ENCODE measurements at places on chromosomes 1 and 21.

- peak; percentile 12 for DNase-seq
Observed at GRCh38 chr21:30257773-30258172, 25.0 kb downstream of the KRTAP24-1 start.

GRCh38 chr1:168386949-168387586 lies 106.4 kb downstream of the TBX19 start:
- DNase-seq, result peak; percentile 14

DNA sequence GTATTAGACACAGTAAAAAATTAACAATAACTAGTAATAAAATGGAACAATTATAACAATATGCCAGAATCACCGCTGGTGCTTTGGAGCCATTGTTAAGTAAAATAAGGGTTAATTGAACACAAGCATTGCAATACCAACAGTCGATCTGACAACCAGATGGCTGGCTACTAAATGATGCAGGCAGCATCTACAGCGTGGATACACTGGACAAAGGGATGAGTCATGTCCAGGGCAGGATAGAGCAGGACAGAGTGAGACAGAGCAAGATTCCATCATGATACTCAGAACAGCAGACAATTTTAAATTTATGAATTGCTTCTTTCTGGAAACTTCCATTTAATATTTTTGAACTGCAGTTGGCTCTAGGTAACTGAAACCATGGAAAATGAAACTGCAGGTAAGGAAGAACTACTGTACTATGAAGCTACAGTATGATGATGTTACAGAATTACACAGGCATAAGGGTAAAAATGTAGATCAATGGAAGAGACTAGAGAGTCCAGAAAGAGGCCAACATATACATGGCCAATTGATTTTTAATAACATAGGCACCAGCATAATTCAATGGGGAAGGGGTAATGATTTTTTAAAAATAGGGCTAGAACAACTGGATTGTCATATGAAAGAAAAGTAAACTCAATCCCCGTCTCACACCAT lies 168.7 kb downstream of the RRAGC start:
- no peak for DNase-seq

DNA sequence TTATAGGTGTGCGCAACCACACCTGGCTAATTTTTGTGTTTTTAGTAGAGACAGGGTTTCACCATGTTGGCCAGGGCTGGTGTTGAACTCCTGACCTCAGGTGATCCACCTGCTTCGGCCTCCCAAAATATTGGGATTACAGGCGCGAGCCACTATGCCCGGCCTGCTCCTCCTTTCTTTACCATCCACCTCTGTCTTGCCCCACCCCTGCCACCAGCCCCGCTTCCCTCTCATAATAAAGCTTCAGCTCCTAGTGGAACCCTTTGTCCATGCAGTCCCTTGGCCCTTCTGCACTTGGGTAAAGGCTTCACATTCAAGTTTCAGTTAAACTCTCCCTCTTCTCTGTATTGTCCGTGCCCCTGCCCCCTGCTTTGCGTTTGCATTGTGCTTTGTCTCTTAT lies 120.1 kb downstream of the CAMTA1 start:
- DNase-seq, result no peak

GRCh38 chr1:227745568-227746265 lies 10.5 kb downstream of the SNAP47 start:
- DNase-seq, result no peak

- no peak for DNase-seq
Observed at GRCh38 chr1:245558069-245558468, 403.3 kb downstream of the KIF26B start.

DNA sequence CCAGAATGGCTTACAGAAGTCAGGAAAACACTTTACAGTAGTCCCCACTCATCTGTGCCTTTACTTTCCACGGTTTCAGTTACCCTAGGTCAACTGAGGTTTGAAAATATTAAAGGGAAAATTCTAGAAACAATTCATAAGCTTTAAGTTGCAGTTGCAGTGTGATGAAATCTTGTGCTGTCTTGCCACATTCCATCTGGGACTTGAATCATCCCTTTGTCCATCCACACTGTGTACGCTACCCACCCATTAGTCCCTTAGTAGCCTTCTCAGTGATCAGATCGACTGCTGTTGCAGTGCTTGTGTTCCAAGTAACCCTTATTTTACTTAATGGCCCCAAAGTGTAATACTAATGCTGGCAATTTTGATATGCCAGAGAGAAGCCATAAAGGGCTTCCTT lies 30.5 kb downstream of the ZCCHC17 start:
- DNase-seq, result peak; percentile 67

DNA sequence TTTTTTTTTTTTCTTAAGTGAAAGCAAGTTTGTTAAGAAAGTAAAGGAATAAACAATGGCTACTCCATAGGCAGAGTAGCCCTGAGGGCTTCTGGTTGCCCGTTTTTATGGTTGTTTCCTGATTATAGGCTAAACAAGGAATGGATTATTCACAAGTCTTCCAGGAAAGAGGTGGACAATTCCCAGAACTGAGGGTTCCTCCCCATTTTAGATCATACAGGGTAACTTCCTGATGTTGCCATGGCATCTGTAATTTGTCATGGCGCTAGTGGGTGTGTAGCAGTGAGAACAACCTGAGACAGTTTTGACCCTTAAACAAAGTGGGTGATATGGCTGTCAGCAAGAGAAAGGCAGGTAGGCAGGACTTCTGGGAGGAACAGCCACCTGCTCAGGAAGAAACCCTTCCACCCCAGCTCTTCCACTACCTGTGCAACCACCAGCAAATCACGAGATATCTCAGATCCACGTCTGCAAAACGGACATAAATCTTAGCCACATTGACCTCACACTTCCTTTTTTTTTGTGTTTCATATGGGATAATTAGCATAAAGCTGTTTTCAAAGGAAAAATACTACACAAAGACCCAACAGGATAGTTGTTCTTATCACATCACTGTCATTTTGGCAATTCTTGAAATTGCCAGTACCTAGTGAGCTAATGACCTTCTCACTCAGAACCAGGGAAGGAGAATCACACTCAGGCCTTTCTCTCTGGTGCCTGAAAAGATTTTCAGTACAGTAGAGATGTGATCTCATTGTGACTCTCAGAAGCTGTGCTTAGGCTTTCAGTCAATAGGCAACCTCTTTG lies 34.8 kb upstream of the DUSP10 start:
- DNase-seq, result no peak

DNA sequence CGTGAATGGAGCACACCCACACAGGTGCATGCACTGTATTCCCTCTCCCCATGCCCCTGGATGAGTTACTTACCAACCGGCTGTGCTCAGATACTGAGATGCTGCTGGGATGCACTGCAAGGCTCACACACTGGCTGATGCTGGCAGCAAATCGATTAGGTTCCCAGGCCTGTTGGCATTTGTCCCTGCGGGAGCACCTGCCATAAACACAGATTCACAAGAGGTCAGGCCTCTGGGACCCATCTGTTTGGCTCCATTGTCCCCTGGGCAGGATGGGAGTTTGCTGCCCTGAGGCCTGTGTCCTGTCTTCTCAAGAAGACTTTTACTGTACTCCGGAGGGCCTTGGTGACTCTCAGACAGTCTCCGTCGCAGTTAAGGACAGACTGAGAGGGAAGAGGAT lies 145.4 kb downstream of the PLXNA2 start:
- DNase-seq, result no peak

DNA sequence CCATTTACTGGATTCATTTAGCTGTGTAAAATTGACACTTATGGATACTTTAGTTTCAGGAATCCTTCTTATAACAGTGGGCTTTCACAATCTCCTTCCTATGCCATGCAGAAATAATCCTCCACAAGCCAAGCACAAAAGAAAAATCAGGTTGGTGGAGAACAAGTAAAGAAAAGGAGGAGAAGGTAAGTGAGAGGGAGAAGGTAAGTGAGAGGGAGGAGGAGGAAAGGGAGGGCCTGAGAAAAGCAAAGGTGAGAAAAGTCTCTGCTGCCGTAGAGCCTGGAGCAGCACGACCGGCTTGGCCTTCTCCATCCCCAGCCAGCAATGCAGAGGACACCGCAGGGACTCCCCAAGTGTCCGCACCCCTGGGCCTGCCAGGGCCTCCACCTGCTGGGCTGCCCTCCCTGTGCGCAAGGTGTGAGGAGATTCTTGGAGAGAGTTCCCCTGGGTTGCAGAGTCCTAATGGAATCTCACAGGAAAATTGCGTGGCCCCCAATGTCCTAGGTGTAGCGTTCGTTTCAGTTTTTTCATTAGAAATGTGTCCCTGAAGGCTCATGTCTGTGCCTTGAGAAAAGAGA lies 39.0 kb downstream of the PRMT2 start:
- no peak for DNase-seq

- DNase-seq, result peak; percentile 3
Observed at GRCh38 chr1:49060766-49061165, 284.1 kb upstream of the BEND5 start.
